ENCODE measurements at places on chromosomes 7 and 10. TPM values are rescaled to one million over a fixed set of nuclear protein-coding genes. Genes with fewer than 3 reads are reported as not detected.

The PCLO gene
- 0.78 TPM for total RNA-seq

The SHTN1 gene
- total RNA-seq = 16.3 TPM

The DDX21 gene
- 49.5 TPM for total RNA-seq

The IFIT1B gene
- not detected for total RNA-seq

The CAMK1D gene
- 6.9 TPM for total RNA-seq

The PLEKHS1 gene
- total RNA-seq = not detected

The HSPA12A gene
- 137 TPM for total RNA-seq

The ARHGAP19 gene
- total RNA-seq = 37.5 TPM

The XRCC2 gene
- total RNA-seq = 0.63 TPM

The GCK gene
- 2.3 TPM for total RNA-seq

The ATOH7 gene
- total RNA-seq = not detected

The DEPP1 gene
- 659 TPM for total RNA-seq

The MYL10 gene
- not detected for total RNA-seq

The CPA2 gene
- total RNA-seq = 1.5 TPM
